ENCODE measurements at places on chromosomes 4 and X.

DNA sequence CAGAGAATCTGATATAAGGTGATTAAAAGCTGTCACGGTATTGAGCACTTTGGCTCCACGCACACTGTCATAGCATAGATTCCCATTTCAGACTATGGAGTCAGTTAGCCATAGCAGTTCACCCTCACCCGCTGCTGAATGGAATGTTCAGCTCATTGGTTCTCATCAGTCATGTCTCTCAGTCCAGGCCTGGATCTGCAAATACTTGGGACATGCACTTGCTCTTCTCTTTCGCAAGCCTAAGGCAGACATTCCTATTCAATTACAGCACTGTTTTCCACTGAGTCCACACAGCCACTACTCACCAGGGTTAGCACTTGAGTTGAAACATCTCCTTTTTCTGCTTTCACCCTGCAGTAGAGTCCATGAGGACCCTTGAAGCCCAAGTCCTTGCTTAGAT, 30.6 kb upstream of the SCML1 start:
- DNase-seq: peak; percentile 69

- peak; percentile 97 for DNase-seq
Measured at GRCh38 chr4:57501720-57502119, 391.5 kb upstream of the IGFBP7 start.

GRCh38 chr4:75679876-75680575, 6.8 kb upstream of the G3BP2 start:
- no peak for DNase-seq

- no peak for DNase-seq
Measured at GRCh38 chrX:7485061-7485460, 337.1 kb upstream of the PUDP start.

- DNase-seq: no peak
Measured at GRCh38 chr4:110132816-110133719, 65.3 kb downstream of the ELOVL6 start.

DNA sequence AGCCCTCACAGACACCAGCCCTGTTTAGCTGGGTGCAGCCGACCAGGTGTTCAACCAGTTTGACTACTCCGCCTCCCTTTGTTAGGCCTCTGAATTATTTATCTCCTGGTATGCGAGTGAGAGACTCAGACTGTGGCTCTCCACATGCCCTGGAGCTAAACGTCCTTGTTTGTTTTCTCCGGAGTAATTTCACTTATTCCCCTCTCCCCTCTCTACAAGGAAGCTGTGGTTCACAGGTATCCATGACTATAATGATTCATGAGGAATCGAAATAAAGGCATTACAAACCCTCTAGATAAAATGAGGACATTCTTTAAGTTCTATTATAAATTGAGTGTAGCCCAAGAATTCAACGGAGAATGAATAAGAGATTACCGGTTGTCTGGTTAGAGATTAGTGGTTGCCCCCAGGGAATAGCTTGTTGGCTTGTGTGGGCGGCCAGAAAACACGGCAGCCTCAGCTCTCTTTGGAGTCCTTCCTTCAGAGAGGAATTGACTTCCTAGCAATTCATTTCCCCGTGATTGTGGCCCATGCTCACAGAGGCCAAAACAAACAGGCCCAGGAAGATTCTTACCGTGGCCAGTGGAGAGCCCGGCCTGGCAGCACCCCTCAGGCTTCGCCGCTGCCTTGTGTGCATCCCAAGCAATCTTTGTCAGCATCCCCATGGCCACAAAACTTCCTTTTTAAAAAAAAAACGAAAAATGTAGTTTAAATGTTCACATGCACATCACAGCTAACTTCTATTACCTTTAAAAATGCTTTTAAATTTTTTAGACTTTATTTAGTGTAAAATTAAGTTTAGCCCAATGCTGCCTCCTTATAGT, 60.2 kb upstream of the CBR4 start:
- peak; percentile 96 for DNase-seq

GRCh38 chr4:110055158-110055768, 142.6 kb downstream of the EGF start:
- no peak for DNase-seq

GRCh38 chr4:8316911-8317351, 47.4 kb downstream of the HTRA3 start:
- no peak for DNase-seq

DNA sequence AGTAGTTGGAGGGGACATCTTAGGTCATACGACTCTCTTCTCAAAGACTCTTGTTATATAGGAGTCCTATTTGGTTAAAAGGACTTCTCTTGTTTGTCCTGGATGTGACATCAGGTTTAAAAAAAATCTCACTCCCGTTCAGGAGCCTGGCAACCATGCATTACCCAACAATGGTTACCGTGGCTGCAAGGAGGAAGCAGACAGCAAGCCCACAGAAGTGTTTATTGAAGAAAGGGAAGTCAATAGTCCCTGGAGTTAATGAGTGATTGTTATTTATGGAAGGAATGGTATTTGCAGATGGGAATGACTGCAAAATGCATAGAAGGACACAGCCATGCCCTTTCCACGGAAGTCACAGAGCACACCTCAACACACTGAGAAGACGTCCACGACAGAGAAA, 75.9 kb upstream of the ENPP6 start:
- DNase-seq: no peak

DNA sequence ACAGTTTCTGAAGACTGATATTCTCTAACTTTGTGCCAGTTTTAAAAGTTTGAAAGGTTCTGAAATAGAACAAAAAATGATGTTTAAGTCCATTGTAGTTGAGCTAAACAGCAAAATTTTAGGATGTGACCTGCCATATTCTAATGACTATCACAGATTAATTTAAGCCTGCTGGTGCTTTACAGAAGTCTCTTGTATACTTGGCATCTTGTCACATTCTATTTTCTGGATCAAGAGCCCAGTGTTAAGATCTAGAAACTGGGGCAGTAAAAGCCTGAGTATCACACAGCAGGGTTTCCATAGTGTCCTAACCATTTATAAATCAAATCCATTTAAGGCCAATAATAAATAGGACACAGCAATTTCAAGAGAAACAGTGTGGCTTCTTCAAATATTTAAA, 12.4 kb downstream of the FSTL5 start:
- no peak for DNase-seq

DNA sequence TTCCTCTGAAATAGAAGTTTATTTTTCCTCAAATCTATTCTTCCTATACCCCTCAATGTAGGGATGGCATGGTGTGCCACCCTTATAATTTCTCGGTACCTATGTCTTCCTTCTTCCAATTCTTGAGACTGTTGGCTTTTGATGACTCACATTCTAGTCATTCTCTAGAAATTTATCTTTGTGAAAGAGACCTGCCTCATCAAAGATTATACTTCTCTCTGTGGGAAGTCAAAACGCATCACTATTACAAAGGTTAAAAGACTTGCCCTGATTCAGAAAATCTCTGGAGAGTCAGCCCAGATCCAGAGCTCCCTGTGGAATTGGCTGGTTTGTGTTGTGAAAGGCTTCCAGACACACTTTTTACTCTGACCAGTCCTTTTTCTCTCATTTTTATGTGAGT, 65.9 kb upstream of the FSTL5 start:
- DNase-seq: no peak

- no peak for DNase-seq
Measured at GRCh38 chr4:58522765-58523382, 1412.7 kb upstream of the IGFBP7 start.

DNA sequence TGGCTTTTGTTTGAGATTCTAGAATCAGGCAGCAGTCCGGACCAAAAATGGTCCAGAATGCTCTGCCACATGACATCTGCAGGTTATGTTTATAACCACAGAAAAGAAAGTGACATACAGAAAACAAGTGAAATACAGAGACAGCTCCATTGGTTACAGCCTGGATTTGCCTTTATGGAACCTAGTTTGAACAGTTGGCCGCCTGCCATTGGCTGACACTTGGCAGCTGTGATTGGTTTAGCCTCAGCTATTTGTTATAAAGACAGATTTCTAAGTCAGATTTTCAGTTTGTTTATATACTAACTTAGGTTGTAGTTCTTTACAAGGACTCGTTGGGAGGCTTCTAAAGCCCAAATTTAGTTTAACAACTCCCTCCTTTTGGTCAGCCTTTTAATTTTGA, 40.8 kb upstream of the IL9R start:
- no peak for DNase-seq

GRCh38 chr4:27013012-27013411, 152.4 kb downstream of the STIM2 start:
- DNase-seq: no peak

GRCh38 chr4:122997463-122998101, 75.2 kb upstream of the NUDT6 start:
- no peak for DNase-seq

- DNase-seq: no peak
Measured at GRCh38 chrX:45783002-45783401, 582.3 kb upstream of the DIPK2B start.

- DNase-seq: no peak
Measured at GRCh38 chrX:140713174-140713539, 3.6 kb downstream of the LINC00632 start.

GRCh38 chrX:84634201-84634782, 132.0 kb upstream of the HDX start:
- no peak for DNase-seq

- no peak for DNase-seq
Measured at GRCh38 chrX:149040873-149041535, 464.1 kb downstream of the IDS start.

GRCh38 chr4:54332542-54332941, 103.4 kb downstream of the PDGFRA start:
- DNase-seq: no peak

DNA sequence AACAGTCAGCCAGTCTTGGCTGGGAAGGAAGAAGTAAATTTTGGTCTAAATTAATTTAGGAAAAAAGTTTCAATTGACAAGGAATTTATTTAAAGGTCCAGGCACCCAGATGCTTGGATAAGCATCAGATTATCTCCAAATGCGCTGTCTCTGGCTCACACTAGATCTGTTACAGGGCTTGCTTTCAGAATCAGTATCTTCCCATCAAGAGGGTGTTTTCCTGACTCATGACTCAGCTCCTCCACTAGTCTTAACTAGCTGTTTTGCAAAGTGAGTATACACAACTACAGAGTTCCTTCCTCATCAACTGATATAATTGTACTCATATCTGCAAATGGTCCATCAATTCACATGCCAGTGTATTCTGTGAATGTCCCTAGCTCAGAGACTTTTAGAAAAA, 482.1 kb upstream of the CPEB2 start:
- no peak for DNase-seq

DNA sequence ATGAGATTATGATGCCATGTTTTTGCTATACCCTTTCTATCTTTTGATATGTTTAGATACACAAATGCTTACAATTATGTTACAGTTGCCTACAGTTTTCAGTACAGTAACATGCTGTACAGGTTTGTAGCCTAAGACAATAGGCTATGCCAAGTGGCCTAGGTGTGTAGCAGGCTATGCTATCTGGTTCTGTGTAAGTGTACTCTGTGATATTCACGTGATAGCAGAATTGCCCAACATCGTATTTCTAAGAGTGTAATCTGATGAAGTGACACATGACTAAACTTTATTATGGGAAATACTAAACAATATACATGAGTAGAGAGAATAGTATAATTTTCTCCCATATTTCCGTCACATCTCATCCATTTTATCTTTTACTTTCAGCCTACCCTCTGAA, 97.0 kb downstream of the CLDN22 start:
- DNase-seq: no peak

- DNase-seq: peak; percentile 5
Measured at GRCh38 chr4:102308032-102308799, 37.1 kb downstream of the SLC39A8 start.

GRCh38 chr4:95188701-95189370, 359.9 kb downstream of the UNC5C start:
- DNase-seq: no peak

DNA sequence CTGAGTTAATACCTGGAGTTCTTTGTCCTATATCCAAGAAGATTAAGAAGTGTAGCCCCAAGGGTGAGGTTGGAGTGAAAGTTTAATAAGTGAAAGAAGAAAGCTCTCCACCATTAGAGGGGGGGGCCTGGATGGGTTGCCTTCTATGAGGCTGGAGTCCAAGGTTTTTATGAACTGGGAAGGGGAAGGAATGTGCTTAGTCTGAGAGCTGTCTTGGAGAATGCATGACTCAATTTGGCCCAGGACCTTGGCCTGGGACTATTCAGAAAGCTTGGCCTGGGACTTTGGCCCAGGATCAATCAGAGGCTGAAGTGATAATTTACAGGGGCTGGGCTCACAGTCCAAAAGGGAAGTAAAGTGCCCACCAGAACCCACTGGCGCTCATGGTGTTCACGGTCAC, 1049.0 kb upstream of the GRIA3 start:
- no peak for DNase-seq

GRCh38 chrX:3695536-3695935, 17.9 kb downstream of the PRKX start:
- DNase-seq: no peak

DNA sequence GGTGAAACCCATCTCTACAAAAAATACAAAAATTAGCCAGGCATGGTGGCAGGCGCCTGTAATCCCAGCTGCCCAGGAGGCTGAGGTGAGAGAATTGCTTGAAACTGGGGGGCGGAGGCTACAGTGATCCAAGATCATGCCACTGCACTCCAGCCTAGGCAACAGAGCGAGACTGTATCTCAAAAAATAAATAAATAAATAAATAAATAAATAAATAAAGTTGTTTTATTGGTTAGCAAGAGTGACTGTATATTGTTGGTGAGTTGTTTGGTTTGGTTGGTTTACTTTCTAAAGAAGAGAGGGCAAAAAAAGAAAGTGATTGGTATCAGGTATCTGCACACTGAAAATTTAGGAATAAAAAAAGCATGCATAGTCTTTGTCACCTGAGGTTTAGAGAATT, 501.0 kb downstream of the RPA4 start:
- DNase-seq: no peak

- no peak for DNase-seq
Measured at GRCh38 chr4:110816367-110816766, 193.5 kb upstream of the PITX2 start.

- DNase-seq: peak; percentile 64
Measured at GRCh38 chrX:9171841-9172463, 138.0 kb upstream of the FAM9B start.

- no peak for DNase-seq
Measured at GRCh38 chr4:73387552-73387951, 16.5 kb upstream of the ALB start.

- no peak for DNase-seq
Measured at GRCh38 chrX:49067285-49068120, 6.3 kb downstream of the PRAF2 start.

GRCh38 chr4:123325241-123325681, 71.3 kb upstream of the SPRY1 start:
- DNase-seq: no peak

GRCh38 chrX:150548684-150549083, 19.7 kb upstream of the MTM1 start:
- no peak for DNase-seq

Measured in NCI-H226 (cell line).